ENCODE measurements at places on chromosomes 4 and X.

DNA sequence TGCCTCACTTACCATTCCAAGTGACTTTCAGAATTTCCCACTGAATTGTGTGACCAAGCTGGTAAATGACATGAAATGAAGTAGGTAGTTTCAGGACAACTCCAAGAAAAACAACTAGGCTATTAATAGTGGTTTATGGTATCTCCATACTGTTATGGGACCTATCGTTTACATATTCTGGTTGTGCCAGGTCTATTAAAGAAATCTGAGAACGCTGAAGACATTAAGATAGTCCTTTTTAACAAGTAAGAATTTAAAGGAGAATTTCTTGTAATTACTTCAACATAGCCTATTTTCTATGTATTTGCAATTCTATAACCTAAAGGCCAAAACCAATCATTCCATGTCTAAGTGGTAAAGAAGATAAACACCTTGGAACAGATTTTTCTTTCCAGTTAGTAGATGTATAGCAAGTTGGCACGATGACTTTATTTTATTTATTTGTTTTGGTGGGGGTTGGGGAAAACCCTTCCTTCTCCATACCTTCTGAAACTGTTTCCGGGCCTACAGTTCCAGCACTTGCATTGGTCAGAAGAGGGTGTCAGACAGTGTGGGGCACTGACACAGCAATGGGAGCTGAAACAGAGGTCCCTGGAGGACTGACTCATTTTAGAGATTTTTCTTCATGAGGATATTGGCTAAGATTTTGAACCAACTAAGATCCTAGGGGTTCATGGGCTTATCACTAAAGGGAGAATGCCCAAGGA is 7.6 kb upstream of the DCLK2 start:
- DNase-seq = no peak

- DNase-seq = no peak
These were observed 723 bp downstream of the TMEM192 start for GRCh38 chr4:165111906-165112367.

DNA sequence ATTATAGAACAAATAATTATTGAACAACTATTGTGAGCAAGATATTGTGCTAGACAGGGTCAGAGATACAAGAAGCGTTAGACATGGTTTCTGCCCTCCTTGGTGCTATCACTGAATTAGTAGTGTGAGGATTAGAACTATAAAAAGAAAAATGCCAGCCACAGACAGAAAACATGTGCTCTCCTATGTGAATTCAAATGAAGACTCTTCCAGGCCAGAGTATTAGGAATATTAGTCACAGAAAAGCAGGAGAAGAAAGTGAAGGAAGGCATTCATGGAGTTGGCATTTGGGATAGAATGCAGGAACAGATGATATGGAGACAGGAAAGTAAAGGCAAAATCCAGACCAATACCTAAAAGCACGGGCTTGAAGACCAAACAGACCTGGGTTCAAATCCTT is 179.6 kb upstream of the TENM3 start:
- no peak for DNase-seq

DNA sequence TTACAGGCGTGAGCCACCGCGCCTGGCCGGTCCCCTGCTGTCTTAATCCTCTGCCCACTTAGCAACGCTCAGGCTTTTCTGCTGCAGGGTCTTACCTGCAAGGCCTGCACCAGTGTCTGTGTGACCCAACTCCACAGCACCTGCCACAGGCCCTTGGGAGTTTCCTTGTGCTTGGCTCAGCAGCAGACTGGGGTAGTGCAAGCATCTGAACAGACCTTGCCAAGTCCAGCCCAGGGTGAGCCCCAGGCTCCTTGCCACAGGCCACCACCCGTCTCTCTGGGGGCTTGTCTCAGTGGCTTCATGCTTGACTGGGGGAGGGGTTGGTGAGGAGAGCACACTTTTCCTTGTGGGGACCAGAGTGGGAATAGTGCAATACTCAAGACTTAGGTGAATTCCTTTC is 87.0 kb downstream of the FAM193A start:
- DNase-seq = no peak

DNA sequence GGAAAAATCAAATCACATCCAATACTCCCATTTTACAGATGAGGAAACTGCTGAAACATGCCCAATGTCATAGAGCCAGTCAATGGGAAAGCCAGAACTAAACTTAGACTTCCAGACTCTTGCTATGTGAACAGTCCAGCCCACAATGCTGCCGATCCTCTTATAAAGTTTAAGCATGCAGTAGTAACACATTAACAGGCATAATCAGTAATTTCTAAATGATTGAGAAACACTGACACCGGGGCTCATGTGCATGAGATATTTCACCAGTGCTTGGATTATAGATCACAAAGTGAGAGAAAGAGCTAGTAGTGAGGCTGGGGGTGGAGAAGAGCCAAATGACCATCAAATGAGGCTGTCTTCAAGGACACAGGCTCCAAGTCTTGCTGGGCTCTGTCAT is 2.5 kb downstream of the BDH2 start:
- DNase-seq = no peak

DNA sequence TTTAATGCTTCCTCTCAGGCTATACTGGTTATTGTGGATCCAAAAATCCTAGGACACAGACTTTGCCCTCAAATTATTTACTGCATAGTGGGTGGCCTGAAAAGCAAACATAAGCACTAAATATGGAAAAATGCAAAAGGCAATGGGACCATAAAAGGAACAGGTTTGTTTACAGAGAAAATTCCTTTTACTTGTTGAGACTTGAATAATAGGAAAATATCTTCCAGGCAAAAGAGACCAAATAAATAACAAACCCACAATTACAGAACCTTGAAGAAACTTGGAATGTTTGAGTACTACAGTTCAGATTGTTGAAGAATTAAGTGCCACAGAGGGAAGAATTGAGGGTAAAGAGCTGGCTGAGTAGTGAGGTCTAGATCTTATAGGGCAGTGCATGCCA is 711.0 kb downstream of the C4orf33 start:
- DNase-seq = no peak

- DNase-seq = no peak
These were observed 79.4 kb upstream of the HELT start for GRCh38 chr4:184938871-184939270.

- no peak for DNase-seq
These were observed 543.9 kb upstream of the MAGEB2 start for GRCh38 chrX:29671421-29671820.
